NCI-H2171 treated with DMSO at 0.1 percent for 48 hours (cell line): ENCODE measurements at places on chromosomes 1 and 21.
A peak's percentile ranks its signal among the peaks of the same experiment; 100 is the strongest.

DNA sequence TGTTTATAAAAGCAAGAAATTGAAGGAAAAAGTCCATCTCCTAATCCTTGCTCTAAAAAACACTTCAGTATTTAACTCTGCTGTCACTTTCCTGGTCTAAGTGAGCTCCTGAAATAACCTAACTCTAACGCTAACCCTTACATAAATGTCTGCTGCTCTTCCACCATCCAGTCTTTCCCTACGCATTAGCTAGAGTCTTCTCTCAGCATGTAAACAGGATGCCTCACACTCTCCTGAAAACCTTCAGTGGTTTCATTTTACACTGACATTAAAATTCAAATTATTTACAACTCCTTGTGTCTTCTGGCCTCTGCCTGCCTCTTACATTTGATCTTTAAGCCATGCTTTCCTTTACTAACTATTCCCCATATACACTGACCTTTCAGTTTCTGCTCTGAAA lies 697.6 kb upstream of the CXADR start:
- DNase-seq, result no peak

GRCh38 chr1:78840453-78841271 lies 165.9 kb downstream of the ADGRL4 start:
- peak; percentile 24 for DNase-seq

DNA sequence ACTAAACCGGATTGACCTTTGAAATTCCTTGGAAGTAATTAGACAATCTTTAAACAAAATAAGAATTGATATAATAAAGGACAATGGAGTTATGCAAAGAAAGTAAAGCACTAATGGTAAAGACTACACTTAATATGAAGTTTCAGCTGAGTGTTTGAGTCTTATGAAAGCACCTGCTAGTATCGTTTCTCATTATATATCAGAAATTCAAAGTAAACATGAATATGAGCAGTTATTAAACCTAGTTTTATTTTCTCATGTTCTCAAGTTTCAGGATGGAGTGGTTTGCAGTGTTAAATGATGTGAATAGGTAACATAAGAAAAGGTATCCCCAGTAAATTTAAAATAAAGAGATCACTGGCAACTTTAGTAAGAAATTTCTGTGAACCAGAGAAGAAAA lies 188.6 kb downstream of the ZP4 start:
- DNase-seq, result no peak

GRCh38 chr1:169608226-169608625 lies 21.7 kb downstream of the SELP start:
- no peak for DNase-seq

- DNase-seq, result peak; percentile 80
Measured at GRCh38 chr1:246492611-246493245, 14.4 kb downstream of the SMYD3 start.

GRCh38 chr1:7620196-7620595 lies 150.9 kb upstream of the VAMP3 start:
- peak; percentile 21 for DNase-seq

DNA sequence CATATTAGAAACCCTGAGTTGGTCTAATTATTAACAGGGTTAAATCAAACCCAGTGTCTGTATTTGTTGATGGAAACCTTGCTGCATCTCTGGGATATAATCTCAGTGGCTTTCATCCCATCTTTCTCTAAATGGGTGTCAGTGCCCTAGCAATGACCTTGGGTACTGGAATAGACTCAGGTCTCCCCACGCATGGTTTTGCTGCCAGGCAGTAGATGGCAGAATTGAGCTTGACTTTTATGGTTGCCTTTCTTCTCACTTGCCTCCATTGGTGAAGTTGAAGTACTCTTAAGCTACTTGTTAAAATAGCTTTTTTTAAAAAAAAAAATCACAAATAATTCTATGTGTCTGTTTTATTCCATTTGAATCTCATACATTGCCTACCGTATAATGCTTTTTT lies 81.8 kb upstream of the HMCN1 start:
- DNase-seq, result no peak

DNA sequence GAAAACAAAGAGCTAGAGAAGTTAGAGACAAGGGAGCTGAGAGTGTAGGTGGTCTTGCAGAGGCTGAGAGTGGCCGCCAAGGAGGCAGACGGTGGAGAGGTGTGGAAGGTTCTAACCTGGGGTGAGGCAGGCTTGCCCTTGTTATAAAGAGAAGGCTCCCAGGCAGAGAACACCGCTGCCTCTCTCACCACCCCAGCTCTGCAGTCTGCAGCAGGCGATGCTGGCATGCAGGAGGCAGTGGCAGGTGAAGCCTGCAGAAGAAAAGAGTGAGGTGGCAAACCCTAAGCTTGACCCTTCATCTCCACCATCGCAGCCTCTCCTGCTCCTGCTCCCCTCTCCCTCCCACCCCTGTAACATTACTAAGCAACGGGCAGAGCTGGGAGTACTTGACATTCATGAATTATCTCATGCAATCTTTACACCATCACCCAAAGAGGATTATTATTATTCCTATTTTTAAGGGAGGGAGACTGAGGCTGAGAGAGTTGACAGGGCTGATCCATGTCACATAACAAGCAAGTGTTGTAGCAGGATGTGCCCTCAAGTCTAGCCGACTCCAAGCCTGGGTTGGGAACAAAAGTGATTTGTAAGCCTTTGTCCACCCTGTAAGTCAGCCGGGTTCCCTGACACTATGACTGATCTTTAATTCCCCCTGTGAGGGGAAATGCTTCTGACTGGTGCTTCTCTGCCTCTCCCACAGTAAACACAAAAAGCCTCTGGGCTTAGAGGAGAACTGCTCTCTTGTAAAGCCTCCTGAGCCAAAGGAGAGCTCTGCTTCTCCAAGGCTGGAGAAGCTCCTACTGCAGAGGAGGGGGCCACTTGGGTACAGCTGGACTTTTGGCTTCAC lies 36.1 kb downstream of the KANK4 start:
- DNase-seq, result no peak
